HuH-7.5 (cell line): ENCODE measurements at places on chromosomes 16 and 17.

DNA sequence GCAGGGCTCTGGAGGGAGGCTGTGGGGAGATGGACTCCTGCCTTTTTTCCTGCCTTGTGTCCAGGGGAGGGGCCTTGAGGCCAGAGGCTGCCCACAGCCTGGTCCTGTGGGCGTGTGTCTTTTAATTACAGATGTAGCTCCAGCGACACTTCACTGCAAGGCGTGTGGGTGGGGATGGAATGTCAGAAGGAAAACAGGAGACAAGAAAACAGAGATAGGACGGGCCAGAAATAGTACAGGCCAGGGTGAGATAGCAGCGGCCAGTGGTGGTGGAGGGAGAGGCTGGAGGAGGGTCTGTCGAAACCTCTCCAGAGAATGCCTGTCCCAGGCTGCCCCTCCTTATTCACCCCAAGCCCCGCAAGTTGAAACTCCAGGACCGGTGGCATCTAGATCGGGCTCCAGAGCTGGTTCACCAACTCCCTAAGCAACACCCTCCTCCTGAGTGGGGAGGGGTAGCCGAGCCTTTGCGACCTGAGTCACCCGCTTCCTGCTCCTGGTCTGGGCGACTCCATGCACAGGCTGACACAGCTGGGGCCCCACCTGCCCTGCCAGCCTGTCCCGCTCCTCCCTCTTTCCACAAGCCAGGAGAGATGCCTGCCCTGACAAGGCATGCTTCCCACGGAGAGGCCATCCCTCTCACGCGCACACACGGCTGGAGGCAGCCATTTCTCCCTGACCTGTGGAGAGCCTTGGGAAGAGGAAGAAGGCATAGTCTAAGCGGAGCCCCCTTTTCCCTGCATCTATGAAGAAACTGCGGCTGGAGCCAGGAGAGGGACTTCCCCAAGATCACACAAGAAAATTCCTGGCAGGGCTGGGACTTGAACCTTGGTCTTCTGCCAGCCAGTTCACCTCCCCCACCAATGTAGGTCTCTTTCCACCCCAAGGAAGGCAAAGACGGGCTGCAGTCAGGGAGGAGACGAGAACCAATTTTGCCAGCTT is 6.6 kb upstream of the JUP start:
- DNase-seq: peak; percentile 32

GRCh38 chr17:77942112-77942988 is 16.2 kb upstream of the TNRC6C start:
- DNase-seq: no peak

- no peak for DNase-seq
Observed at GRCh38 chr17:57365420-57365819, 109.1 kb downstream of the MSI2 start.

GRCh38 chr17:185445-186138 is 4.1 kb upstream of the DOC2B start:
- DNase-seq: no peak

GRCh38 chr16:85004587-85005205 is 6.6 kb downstream of the ZDHHC7 start:
- no peak for DNase-seq

GRCh38 chr17:26792486-26792885 is 501.4 kb upstream of the WSB1 start:
- no peak for DNase-seq

DNA sequence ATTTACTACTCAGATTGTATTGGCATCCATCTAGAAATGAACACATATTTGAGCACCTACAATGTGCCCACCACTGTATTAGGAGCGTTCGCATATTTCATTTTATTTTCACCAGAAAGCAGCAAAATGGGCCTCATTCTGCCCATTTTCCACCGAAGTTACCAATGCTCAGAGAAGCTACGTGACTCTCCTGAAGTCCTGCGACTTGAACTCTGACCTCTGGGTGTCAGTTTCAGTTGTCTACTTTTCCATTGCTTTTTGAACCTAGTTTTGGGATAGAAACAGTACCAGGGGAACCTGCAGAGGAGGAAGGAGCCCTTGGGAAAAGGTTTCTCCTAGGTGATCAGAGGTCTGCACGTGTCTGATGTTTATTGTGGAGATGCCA is 139.1 kb upstream of the SDK2 start:
- DNase-seq: no peak

GRCh38 chr17:21756856-21757619 is 64.7 kb downstream of the KCNJ18 start:
- no peak for DNase-seq

GRCh38 chr16:86919578-86920305 is 341.4 kb downstream of the FOXL1 start:
- DNase-seq: no peak

GRCh38 chr17:1762901-1763898 is 1.3 kb downstream of the SERPINF1 start:
- peak; percentile 51 for DNase-seq

GRCh38 chr17:70308618-70309017 is 139.3 kb downstream of the KCNJ2 start:
- DNase-seq: no peak

GRCh38 chr16:61362585-61362984 is 673.7 kb downstream of the CDH8 start:
- DNase-seq: no peak

GRCh38 chr17:79406316-79406715 is 204.5 kb downstream of the RBFOX3 start:
- DNase-seq: no peak

- DNase-seq: no peak
Observed at GRCh38 chr17:2259769-2260536, 43.6 kb downstream of the SMG6 start.

- DNase-seq: no peak
Observed at GRCh38 chr16:57538235-57538721, 1.9 kb upstream of the CCDC102A start.

DNA sequence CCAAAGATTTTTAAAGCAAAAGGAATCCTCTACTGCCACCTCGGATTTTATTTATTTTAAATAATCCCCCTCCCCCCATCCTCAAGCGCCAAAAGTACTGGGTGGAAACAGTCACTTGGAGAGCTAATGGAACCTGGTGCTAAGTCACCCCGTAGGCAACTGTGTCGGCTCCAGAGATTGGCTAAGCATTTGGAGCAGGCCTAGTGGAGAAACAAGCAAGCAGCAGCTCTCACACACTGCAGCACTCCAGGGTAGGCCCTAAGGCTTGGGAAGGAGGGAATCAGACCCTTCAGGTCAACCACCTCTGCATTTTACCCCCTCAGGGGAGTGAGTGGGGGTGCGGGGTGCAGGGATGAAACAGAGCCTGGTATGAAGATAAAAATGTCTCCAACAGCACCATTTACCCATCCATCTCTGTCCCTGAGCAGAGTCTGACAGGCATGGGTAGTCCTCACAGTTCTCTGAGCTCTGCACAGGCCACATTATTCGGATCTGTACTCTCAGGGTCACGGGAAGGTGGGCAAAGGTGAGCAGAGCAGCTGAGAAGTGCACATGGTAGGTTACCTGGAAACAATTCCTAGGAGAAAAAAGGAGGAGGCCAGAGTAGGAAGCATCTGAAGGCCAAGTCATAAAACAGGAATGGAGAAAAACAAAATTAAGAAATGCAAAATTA is 27.2 kb upstream of the STAC2 start:
- no peak for DNase-seq

- no peak for DNase-seq
Observed at GRCh38 chr16:73026754-73027684, 20.9 kb downstream of the ZFHX3 start.

DNA sequence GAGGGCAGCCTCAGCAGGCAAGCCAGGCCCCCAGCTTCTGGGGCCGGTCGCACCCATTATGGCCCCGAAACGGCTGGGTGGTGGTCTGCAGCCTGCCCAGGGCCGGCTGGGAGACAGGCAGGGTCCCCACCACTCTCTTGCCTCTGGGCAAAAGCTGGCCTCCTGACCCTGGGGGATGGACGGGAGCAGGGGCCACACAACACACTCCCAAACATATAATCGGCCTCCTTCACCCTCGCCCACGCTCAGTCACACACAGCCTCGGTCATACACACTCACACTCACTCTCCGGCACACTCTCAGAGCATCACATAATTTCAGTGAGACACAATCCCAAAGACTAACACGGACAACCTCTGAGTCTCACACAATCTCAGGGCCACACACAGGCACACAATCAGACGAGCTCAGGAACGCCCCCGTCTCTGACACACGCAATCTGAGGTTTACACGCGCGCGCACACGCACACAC is 589 bp downstream of the PEMT start:
- no peak for DNase-seq

GRCh38 chr16:68696514-68696913 is 40.6 kb upstream of the CDH1 start:
- no peak for DNase-seq

DNA sequence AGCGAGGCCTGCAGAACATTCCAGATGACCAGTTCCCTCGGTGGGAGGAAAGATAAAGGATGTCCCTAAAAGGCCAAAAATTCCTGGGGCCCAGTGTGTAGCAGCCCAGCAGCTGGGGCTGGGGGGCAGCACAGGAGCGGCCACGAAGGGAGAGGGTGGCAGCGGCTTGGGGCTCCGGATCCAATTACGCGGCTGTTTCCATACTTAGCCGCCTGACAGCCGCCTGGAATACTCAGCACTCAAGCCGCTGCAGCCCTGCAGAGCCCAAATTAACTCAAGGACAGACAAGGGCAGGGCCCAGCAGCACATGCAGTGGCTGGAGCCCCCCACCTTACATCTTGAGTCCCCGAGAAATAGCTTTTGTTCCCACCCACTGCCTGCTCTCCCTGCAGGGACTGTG is 1.3 kb downstream of the SRL start:
- DNase-seq: no peak

GRCh38 chr17:67435786-67436185 is 58.7 kb downstream of the PITPNC1 start:
- no peak for DNase-seq

GRCh38 chr16:11835891-11836649 is 15.3 kb downstream of the RSL1D1 start:
- DNase-seq: no peak

DNA sequence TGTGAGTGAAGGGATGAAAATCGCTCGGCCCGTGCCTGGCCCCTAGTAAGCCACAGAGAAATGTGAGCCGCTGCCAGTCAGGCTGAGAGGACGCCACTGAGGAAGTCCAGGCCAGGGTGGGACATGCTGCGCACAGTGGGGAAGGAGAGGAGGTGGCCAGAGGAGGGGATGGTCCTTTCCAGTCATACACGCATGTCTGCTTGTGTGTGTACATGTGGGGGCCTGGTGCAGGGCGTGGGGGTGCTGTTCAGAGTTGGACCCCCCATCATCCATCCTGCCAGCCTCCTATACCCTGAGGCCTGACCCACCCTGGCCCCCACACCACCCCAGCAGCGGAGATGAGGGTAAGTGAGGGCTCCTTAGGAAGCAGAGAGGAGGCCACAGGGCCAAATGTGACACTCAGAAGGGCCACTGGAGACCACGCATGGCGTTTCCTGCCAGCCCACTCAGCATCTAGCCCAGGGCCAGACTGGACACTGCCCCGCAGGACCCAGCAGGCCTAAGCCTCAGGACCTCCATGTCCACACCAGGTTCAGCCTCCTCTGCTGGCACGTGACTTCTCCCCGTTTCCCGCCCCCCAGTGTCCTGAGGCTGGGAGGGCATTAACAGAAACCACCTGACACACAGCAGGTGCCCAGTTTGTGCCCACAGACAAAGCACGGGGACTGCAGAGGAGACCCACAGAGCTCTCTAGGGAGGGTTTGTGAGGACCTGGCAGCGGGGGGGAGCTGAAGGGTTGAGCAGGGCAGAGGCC is 7.0 kb downstream of the DOC2A start:
- no peak for DNase-seq

DNA sequence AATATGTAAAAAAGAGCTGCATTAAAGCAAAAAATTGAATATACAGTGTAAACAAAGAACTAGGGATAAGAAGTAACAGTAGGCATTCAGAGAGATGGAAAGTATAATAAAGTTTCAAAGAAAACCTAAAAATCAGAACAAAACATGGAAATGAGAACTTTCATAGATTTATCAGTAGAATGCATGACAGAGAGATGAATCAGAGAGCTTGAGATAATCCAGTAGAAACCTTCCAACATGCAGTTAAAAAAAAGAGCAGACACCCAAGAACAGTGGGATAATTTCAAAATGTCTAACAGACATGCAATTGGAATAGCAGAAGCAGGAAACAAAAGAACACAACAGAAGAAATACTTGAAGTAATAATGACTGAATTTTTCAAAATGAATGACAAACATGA is 1384.2 kb downstream of the CDH11 start:
- DNase-seq: no peak

DNA sequence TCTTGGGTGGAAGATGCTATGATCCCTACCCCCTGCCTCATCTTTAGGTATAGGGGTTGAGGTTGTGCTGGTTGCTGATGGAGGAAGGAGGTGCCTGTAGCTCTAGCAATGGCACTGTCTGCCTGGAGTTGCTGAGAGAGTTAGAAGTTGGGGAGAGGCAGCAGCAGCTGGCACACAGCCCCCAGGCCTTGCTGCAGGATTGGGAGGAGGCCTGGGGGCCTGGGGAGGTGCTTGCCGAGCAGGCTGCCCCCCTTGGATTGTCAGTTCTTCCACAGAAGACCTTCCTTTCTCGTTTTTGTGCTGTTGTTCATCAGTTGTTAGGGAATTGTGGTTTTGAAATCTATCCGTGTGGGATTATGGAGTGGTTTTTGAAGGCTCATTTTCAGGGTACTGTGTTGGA is 52.9 kb downstream of the SEC14L1 start:
- DNase-seq: no peak
